ENCODE measurements at places on chromosomes 6 and 20.

- peak; percentile 30 for DNase-seq
These were observed 77.7 kb upstream of the CLDN20 start for GRCh38 chr6:155186052-155186658.

DNA sequence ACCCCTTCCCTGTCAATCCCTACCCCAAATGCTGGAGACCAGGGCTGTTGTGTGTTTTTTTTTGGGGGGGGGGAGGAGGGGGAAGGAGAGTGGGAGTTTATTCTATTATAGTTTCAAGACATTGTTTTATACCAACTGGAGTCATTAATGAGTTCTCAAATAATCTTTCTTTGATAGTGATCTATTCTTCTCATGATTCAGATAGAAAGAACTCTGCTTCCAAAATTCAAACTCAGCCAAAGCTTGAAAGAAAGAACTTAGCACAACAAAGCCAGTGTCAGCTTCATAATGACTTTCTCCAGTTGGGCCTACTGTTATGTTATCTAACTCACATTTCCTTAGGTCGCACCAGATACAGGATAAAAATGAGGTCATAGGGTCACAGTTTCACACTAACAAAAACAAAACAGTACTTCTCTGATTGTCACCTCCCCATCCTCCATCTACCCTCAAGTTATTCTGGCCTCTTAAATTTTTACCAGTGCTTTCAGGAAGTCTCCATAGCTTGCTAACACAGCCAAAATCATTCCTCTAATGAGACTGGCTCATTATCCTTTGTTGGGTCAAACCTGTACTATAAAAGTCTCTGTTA lies 19.0 kb upstream of the MAP3K7 start:
- no peak for DNase-seq

- no peak for DNase-seq
These were observed 139.8 kb upstream of the TNFAIP3 start for GRCh38 chr6:137727216-137727765.

GRCh38 chr20:49288784-49289696 lies 11.2 kb upstream of the ZNFX1 start:
- DNase-seq: no peak

DNA sequence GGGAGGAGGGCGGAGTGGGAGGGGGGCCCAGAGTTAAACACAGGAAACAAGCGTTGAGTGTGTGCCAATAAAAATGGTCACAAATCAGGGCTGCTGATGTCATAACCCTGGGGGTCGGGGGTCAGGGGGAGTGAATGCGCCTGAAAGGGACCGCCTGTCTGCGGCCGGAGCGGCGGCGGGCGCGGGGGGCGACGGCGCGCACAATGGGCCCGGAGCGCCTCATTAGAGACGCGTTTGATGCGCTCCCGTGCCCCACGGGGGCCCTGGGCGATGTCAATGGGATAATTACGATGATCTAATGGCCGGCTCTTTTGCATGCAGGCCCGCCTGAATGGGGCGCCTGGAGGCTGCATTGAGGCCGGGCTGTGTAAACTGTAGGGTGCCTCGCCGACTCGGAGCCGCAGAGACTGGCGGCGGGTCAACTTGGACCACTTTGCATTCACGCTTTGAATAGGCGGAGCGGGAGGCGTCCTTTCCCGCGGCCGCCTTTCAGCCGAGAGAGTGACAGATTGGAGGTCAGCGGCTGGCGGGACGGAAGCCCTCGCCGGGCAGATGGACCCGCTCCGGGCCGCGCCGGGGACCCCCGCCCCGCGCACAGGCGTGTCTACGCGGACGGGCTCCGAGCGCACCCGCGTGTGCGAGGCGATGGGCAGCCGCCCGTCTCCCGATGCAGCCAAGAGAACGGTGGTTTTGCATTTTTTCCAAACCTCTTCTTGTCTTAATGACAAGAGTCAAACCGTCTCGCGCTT lies 296.1 kb downstream of the TFAP2C start:
- DNase-seq: no peak

DNA sequence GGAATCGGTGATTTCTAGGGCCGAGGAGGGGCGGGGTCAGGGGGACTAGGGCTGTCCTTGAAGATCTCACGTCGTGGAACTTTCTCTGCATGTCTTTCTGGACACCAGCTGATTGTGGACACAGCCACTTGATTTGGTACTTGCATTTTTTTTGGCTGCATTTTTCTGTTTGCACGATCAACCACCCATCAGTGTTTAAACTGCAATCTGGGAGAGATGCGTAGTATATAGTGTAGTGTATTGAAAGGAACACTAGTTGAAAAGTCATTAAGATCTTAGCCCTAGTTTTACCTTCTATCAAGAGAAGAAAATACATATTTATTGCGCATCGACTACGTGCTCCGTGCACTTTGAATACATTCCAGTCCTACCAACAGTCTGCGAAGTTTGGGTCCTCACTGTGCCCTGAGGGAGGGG lies 657 bp downstream of the NT5DC1 start:
- DNase-seq: no peak

GRCh38 chr6:64227863-64228262 lies 592.3 kb downstream of the PHF3 start:
- no peak for DNase-seq

- no peak for DNase-seq
These were observed 162.0 kb upstream of the SIM1 start for GRCh38 chr6:100626721-100627120.
